ENCODE measurements at places on chromosomes 6 and 20.
A peak's percentile ranks its signal among the peaks of the same experiment; 100 is the strongest.

DNA sequence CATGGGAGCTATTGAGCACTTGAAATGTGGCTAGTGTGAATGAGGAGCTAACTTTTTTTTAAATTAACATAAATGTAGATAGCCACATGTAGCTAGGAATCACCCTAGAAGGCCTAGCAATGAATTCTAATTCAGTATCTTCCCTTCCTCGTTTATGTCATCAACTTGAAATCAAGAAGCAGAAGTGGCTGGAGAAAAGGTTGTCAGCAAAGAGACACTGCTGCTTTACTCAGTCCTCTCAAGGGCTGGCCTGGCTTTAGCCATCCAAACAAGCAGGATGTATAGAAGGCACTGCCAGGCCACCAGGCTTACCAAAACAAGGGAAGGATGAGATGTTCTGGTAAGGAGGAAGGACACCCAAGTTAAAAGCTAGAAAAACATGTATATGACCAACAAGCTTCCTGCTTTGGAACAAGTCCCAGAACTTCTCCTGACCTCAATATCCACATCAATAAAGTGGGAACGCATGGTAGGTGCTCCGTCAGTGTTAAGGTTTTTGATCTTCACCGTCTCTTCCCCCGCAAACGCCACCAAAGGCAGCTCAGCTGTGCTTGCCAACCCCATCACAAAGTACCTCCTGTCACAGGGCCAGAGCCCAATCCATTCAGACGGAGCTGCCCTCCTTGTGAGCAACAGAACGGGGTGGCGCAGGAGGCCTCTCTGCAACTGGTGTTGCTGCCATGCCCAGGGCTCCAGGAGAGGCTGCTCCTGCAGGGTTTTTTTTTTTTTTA lies 235.8 kb upstream of the RIN2 start:
- H3K27me3 ChIP-seq, result no peaks in the 10 kb centered on the region
- no peak overlapping the region for H3K27ac ChIP-seq
- no peaks in the 10 kb centered on the region for H3K4me1 ChIP-seq
- no peaks in the 10 kb centered on the region for H3K36me3 ChIP-seq
- DNase-seq, result no peak

- H3K4me1 ChIP-seq, result no peaks in the 10 kb centered on the region
- H3K27ac ChIP-seq, result no peak overlapping the region
- no peak for DNase-seq
- H3K36me3 ChIP-seq, result no peaks in the 10 kb centered on the region
- H3K4me3 ChIP-seq, result no peak overlapping the region
Observed at GRCh38 chr6:101413773-101414172, 20.3 kb downstream of the GRIK2 start.

DNA sequence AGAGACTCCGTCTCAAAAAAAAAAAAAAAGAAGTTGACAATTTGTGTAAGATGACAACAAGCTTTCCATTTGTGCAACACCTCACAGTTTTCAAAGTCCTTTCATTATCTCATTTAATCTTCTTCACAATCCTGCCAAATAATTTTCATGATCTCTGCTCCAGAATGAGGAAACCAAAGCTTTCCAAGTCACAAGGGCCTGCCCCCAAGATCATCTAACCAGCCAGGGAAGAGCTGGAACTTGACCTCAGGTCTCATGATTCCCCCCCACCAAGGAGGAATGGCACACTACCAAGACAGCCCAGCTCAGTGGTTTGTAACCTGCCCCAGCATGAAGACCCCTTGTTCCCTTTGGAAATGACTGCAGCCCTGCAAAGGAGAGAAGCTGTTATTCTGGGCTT lies 74.0 kb upstream of the PIM1 start:
- no peak overlapping the region for H3K4me3 ChIP-seq
- H3K27ac ChIP-seq, result no peak overlapping the region
- no peaks in the 10 kb centered on the region for H3K27me3 ChIP-seq
- no peaks in the 10 kb centered on the region for H3K36me3 ChIP-seq
- no peaks in the 10 kb centered on the region for H3K4me1 ChIP-seq

GRCh38 chr20:35908007-35908406 lies 46.3 kb downstream of the SCAND1 start:
- H3K4me1 ChIP-seq, result no peaks in the 10 kb centered on the region
- H3K27ac ChIP-seq, result no peak overlapping the region
- H3K36me3 ChIP-seq, result no peaks in the 10 kb centered on the region
- no peak for DNase-seq
- H3K4me3 ChIP-seq, result no peak overlapping the region

GRCh38 chr20:8057871-8058270 lies 38.3 kb upstream of the TMX4 start:
- H3K27me3 ChIP-seq, result no peaks in the 10 kb centered on the region
- H3K4me1 ChIP-seq, result no peaks in the 10 kb centered on the region
- H3K36me3 ChIP-seq, result no peaks in the 10 kb centered on the region
- no peak overlapping the region for H3K4me3 ChIP-seq
- H3K27ac ChIP-seq, result no peak overlapping the region
- DNase-seq, result no peak

- H3K4me3 ChIP-seq, result no peak overlapping the region
- DNase-seq, result no peak
- no peaks in the 10 kb centered on the region for H3K36me3 ChIP-seq
- H3K27me3 ChIP-seq, result no peaks in the 10 kb centered on the region
Observed at GRCh38 chr6:85923013-85923430, 280.3 kb upstream of the SYNCRIP start.

DNA sequence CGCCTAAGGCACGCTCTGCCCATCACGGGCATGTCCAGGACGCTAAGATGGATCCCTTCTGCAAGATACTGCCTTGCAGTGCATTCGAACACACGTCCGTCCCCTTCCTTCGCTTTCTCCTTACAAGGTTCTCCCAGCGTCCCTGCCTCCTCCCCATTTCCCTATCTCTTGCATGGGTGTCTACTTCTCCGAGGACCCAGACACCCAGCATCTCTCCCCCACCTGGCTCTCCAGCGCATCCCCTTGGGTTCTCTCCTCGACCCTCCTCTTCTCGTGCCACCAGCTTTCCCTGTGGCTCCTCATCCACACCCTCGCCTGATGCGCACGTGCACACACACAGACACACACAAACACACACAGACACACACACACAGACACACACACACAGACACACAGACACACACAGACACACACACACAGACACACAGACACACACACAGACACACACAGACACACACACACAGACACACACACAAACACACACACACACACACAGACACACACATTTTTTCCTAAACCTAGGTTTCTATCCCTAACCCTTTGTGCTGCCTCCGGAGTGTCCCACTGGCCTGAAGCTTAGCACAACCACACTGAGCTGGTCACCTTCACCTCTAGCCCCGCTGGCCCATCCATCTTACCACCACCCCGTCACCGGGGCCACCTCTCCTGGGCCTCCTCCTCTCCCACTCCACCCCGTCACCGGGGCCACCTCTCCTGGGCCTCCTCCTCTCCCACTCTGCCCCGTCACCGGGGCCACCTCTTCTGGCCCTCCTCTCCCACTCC lies 31.9 kb downstream of the ANKRD60 start:
- H3K27ac ChIP-seq, result no peak overlapping the region
- H3K27me3 ChIP-seq, result no peaks in the 10 kb centered on the region
- no peaks in the 10 kb centered on the region for H3K4me1 ChIP-seq
- DNase-seq, result no peak
- H3K4me3 ChIP-seq, result no peak overlapping the region

DNA sequence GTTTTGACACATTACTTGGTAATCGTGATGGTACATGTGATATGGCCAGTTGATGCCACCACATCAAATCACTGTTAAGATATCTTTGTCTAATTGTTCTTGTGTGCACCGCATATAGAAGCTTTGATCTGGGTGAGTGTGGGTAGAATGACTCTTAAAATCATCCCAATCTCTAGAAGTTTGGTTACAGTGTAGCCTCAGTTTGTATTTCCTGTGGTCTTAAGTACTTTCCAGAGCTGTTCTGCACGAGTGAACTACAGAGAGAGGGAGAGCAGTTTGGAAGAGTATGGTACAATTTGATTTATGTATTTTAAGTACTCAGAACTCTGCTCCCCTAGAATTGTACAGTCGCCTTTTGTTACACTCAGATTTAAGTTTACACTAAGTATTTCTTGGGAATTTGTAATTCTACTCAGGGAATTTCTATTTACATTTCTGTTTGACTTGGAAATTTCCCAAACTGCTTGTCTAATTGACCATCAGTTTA lies 37.5 kb downstream of the SNX9 start:
- H3K4me3 ChIP-seq, result no peak overlapping the region
- peaks cover 20% of the 10 kb centered on the region for H3K4me1 ChIP-seq
- no peaks in the 10 kb centered on the region for H3K27me3 ChIP-seq
- no peaks in the 10 kb centered on the region for H3K36me3 ChIP-seq
- DNase-seq, result no peak
- H3K27ac ChIP-seq, result no peak overlapping the region

DNA sequence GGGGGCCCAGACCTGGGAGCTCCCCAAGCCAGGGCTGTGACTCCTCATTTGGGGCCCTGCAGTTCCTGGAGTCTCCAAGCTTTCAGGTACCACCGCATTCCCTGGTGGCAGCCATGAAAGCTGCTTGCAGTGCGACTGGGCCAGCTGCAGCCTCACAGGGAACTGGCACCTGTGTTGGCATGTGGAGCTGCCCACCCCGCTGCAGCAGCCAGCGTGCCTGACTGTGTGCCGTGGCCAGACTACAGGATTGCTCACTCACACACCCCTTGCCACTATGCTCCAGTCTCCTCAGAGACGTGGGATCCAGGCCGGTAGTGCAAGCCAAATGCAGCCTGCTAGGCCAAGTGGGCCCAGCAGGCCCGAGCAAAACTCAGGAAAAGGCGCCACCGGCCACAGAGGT lies 450.7 kb downstream of the COL12A1 start:
- H3K4me1 ChIP-seq, result no peaks in the 10 kb centered on the region
- no peak for DNase-seq
- H3K27ac ChIP-seq, result no peak overlapping the region
- no peak overlapping the region for H3K4me3 ChIP-seq
- no peaks in the 10 kb centered on the region for H3K27me3 ChIP-seq
- H3K36me3 ChIP-seq, result no peaks in the 10 kb centered on the region

- no peak for DNase-seq
- H3K4me1 ChIP-seq, result peaks cover 5% of the 10 kb centered on the region
- no peak overlapping the region for H3K4me3 ChIP-seq
Observed at GRCh38 chr6:146866731-146867414, 268.1 kb downstream of the ADGB start.

DNA sequence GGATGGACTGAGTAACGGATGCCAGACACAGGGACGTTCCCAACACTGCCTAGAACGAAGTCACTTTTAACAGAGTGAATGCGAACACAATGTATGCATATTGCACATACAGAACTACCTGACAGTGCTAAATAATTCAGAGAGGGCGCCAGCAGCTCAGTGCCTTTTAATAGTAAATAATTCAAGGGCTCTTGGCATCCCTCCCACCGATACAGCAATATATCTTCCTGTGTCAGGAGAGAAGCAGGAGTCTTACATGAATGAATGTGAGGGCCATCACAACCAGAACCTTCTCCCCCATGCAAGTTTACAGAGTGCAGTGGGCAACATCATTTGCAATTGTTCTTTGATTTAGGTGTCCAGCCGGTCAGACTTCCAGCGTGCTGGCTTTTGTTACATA lies 88.4 kb upstream of the KCNG1 start:
- no peaks in the 10 kb centered on the region for H3K4me1 ChIP-seq
- H3K27ac ChIP-seq, result no peak overlapping the region
- H3K27me3 ChIP-seq, result no peaks in the 10 kb centered on the region
- H3K4me3 ChIP-seq, result no peak overlapping the region

- peak overlapping the region; percentile 89 for H3K27ac ChIP-seq
- H3K4me1 ChIP-seq, result peaks cover 23% of the 10 kb centered on the region
- no peaks in the 10 kb centered on the region for H3K36me3 ChIP-seq
- no peak for DNase-seq
Observed at GRCh38 chr6:79632580-79632979, 1.5 kb downstream of the SH3BGRL2 start.

GRCh38 chr6:119957195-119957594 lies 607.6 kb upstream of the MAN1A1 start:
- H3K36me3 ChIP-seq, result no peaks in the 10 kb centered on the region
- no peaks in the 10 kb centered on the region for H3K27me3 ChIP-seq
- no peak overlapping the region for H3K27ac ChIP-seq
- H3K4me1 ChIP-seq, result no peaks in the 10 kb centered on the region
- H3K4me3 ChIP-seq, result no peak overlapping the region

DNA sequence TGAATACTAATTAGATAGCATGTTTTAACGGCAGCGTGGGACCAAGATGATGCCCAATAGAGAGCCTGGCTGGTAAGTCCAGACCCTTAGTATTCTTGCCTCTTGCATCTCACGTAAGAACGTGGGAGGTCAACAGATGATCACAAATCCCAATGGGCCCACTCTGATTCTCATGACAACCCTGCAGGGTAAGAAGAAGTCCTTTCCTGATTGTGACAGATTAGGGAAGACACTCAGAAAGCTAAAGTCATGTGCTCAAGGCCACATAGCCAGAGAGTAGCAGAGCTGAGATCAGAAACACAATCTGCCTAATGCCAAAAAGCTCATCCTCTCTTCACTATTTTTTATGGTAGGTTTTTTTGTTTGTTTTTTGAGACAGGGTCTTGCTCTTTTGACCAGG lies 103.8 kb downstream of the RALGAPA2 start:
- DNase-seq, result no peak
- no peaks in the 10 kb centered on the region for H3K27me3 ChIP-seq
- peaks cover 20% of the 10 kb centered on the region for H3K4me1 ChIP-seq
- H3K36me3 ChIP-seq, result peaks cover 8% of the 10 kb centered on the region

GRCh38 chr6:106579281-106579680 lies 50.0 kb downstream of the RTN4IP1 start:
- no peaks in the 10 kb centered on the region for H3K27me3 ChIP-seq
- H3K4me3 ChIP-seq, result no peak overlapping the region
- DNase-seq, result no peak
- H3K36me3 ChIP-seq, result no peaks in the 10 kb centered on the region
- no peak overlapping the region for H3K27ac ChIP-seq

GRCh38 chr6:34585108-34585507 lies 29.0 kb upstream of the SPDEF start:
- no peak overlapping the region for H3K4me3 ChIP-seq
- H3K27me3 ChIP-seq, result no peaks in the 10 kb centered on the region
- H3K27ac ChIP-seq, result no peak overlapping the region

DNA sequence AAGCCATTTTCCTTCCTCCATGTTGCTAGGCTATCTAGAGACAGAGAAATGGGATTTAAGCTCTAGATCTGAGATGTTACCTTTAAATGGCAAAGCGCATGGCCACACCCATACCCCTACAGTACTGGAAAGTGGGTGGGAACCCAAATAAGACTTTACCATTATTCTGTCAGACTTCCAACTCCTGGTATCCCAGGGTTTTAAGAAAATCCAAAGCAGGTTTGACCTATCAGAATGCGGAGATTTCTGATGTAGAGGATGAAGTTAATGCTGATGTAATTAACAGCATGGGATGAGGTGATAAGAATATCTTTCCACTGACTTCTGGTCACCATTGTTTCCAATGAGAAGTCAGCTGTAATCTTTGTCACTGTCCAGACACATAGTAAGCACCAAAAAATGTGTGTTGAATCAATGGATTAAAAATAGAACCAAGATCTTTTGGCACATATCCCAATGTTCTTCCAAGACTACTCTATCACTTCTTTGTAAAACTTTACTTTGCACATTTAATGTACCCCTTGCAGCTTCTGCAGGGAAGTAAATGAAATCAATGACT lies 140.8 kb upstream of the INSM1 start:
- H3K4me3 ChIP-seq, result no peak overlapping the region
- no peak for DNase-seq
- no peaks in the 10 kb centered on the region for H3K4me1 ChIP-seq
- no peaks in the 10 kb centered on the region for H3K27me3 ChIP-seq
- no peak overlapping the region for H3K27ac ChIP-seq
- H3K36me3 ChIP-seq, result no peaks in the 10 kb centered on the region

Measured in right lobe of liver (tissue), 6 donors.